Choroid plexus epithelial cell (primary cell): ENCODE measurements at places on chromosomes 13 and 19.
A peak's percentile ranks its signal among the peaks of the same experiment; 100 is the strongest.

- no peak for DNase-seq
These were observed 4.9 kb downstream of the SLAIN1 start for GRCh38 chr13:77702366-77702765.

DNA sequence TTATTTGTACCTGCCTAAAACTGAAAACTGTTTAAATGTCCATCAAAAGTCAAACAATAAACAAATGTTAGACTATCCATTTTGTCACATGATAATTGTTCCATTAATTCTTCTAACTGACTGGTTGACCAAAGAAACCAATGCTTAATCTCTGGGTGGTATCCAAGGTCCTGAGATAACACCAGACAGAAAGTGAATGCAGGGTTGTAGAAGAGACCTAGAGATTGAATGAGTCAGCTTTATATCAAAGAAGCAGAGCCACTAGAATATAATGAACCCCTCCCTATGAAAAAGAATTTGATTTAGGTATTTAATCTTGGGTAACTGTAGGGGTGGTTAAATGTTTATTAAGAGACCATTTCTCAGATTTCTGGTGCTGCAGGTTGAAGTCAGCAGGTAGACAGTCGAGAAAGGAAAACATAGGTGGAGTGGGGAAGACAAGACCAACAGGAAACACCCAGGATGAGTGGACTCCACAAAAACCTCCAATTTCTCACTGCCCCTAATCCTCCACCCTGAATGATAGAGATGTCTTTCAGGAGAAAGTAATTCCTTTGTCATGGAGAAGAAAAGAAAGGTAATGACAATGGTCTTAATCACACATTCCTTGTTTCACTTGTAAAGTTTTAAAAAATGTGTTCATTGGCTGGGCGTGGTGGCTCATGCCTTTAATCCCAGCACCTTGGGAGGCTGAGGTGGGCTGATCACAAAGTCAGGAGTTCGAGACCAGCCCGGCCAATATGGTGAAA is 536.4 kb downstream of the IRS2 start:
- no peak for DNase-seq

DNA sequence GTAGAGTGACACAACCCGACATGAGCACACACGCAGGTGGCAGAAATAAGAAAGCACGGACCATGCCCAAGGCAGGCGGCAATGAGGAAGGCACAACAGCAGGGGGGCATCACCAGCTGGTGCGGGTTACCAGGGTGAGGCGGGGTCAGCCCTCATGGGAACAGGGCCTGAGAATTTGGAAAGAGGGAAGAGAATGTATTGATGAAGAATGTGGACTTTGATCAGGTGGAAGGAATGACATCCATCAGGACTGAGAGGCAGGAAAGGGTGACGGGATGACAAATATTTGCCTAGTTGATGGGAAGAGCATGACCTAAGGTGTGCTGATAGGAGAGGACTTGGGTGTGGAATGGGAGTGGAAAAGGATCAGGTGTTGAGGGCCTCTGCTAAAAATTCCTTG is 177.5 kb downstream of the ABCC4 start:
- no peak for DNase-seq

DNA sequence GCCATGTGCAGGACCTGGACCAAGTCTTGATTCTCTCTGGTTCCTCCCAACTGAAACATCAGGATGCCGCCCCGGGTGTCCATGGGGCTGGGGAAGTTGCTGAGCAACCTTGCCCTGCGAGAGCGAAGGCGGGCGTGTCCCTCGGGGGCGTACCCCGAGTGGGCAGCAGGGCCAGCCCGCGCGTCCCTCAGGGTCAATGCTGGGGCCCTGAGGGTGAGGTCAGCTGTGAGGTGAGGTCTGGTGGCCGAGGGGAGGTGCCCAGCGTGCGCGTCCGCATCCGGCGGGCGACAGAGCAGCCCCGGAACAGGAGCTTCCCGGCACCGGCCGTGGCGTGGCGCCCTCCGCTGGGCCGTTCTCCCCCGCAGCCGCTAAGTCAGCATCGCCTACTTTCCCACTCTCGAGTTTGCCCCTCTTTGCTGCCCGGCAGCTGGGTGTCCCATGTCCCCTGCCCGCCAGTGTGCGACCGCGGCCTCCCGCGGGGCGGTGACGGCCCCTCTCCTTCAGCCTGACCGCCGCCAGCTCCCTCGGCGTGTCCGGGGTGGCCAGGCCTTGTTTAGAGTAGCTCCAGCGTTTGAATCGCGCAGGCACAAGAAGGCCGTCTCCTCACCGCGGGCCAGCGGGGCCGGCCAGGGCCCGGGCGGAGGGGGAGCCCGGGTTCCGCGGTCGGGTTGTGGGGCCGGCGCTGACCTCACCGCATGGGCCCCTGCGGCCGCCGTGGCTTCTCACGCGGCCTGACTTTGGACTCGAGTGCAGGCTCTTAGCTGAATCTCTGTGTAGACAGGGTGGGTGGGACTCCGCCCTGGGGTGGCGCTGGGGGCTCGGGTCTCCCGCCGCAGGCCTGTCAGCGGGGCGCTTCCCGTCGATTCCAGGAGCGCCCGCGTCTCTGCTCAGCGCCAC is 33.0 kb downstream of the GJA3 start:
- DNase-seq = peak; percentile 44

- DNase-seq = peak; percentile 75
These were observed 4.8 kb upstream of the SMG9 start for GRCh38 chr19:43759515-43759914.

GRCh38 chr19:16591803-16592556 is 19.8 kb upstream of the SLC35E1 start:
- no peak for DNase-seq

DNA sequence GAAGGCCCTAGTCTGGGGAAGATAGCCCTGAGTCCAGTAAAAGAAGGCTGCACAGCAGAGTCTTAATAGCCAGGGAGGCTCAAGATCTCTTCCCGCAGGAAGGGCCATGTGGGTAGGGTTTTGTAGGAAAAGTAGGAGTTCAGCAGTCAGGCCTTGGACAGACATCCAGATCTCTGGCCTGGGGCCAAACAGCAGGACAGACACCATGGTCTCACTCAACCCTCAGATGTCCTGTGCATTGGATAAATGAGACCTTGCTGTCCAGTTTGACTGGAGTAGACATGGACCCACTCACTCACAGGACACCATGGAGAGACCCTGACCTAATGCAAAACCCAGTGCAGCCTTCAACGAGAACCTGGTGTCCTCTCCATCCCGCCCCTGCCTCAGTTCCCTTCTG is 3.9 kb downstream of the OCEL1 start:
- no peak for DNase-seq

DNA sequence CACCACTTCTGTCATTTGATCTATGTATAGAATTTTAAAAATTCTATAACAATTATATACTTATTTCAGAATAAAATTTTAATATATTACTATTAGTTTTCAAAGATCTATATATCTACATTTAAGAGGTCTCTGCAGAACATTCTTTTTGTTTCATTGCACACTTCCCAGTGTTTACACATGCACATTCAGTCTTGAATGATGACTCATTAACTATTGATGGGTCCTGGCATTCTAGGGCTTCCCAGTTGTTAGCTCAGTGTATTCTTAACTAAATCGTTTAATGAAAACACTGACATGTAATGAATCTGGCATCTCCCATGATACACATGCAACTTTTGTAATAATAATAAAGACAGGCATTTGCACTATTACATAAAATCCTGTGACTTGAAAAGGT is 324.6 kb downstream of the KLF12 start:
- peak; percentile 74 for DNase-seq

DNA sequence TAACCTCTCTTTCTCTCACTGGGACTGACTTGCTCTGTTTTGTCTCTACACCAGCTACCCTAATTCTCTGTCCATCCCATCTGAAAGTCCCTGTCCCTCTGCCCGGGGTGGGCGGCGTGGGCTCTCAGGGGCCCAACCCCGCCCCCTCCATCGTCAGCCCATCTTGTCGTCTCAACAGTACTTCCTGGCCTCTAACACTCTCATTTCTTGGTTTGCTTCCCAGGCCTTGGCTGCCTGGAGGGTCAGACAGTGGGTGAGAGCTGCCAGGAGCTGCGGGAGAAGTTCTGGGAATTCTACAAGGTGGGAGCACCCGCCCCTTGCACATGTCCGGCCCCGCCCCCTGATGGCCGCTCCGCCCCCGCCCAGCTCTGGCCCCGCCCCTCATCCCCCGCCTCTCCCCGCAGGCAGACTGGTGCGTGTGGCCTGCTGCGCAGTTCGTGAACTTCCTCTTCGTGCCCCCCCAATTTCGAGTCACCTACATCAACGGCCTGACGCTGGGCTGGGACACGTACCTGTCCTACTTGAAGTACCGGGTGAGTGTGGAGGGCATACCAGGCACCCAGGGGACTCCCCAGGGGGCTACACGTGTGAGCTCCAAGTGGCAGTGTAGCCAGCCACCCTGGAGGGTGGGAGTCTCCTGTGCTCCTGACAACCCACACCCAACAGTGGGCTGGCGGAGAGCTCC is 1.7 kb downstream of the MPV17L2 start:
- DNase-seq = peak; percentile 29

DNA sequence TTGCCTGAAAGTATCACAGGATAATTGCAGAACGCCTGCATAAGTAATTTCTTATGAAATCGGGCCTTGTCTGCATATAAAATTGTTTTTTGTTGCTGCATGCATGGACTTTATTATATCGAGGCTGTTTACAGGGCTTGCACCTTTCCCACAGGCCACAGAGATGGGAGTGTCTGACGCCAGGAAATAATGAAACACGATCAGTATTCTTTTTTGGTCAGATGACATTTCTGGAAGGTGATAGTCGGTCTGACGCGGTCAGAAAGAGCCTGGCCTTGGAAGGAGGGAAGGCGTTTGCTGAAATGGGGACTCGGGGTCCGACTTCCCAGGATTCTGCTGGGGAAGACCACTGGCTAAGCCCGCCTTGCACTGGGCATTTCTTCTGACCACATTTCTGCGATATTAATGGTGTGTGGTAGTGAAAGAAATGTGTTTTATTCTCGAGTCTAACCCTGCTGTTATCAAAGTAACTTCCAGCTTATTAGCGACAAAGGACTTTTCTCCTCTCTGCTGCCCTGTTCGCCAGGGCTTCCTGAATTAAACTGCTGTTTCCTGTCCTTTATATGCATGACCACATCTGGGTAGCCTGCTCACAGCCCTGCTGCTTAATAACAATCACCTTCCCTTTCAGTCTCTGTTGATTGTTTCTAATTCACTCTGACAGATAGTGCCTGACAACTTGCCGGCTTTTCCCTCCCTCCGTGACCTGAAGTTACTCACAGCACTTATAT is 11.6 kb upstream of the ZNF536 start:
- no peak for DNase-seq

GRCh38 chr13:40388617-40389016 is 277.8 kb downstream of the FOXO1 start:
- DNase-seq = peak; percentile 47

GRCh38 chr19:17487284-17488121 is 17.2 kb downstream of the SLC27A1 start:
- no peak for DNase-seq

GRCh38 chr13:33676045-33676989 is 141.6 kb upstream of the RFC3 start:
- peak; percentile 73 for DNase-seq

DNA sequence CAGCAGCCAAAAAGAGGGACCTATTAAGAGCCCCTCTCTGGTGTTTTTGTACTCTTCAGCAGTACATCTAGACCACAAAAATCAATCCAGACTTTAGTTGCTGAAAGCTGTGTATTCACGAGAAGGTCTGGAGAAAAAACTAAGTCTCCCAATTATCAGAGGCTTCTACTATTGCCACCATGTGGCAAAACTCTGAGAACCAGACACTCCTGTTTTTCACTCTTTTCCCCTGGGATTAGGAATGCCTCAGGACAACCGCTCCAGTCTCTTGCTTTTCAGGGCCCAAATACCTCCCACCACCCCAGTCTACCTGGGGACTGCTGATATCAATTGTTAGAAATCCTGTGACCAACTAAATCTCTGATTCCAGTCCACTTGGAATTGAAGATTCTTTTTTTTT is 30.1 kb upstream of the OBI1 start:
- peak; percentile 10 for DNase-seq

- no peak for DNase-seq
These were observed 20.4 kb upstream of the ZNF536 start for GRCh38 chr19:30351774-30352173.

GRCh38 chr13:54928071-54928470 is 1899.5 kb downstream of the OLFM4 start:
- no peak for DNase-seq

DNA sequence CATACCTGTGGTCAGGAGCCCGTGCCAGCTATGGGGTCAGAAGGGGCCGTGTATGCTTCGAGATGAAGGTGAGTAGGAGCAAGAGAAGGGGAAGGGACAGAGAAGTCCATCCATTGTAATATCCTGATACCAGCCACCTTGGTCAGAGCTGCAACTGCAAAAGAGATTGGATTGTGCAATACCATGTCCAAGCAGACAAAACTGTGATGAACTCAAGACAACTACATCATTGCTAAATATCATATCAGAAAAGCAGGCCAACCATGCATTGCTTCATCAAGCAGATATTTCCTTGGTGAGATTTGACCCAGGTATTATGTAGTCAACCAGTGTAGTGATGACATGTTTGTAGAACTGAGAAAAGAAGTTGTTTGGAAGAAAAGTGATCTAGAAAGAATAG is 12.1 kb downstream of the HNRNPUL1 start:
- DNase-seq = peak; percentile 76

GRCh38 chr19:38880882-38881609 is 3.0 kb upstream of the RINL start:
- no peak for DNase-seq

- DNase-seq = no peak
These were observed 250.2 kb downstream of the ABCC4 start for GRCh38 chr13:95050800-95051615.

DNA sequence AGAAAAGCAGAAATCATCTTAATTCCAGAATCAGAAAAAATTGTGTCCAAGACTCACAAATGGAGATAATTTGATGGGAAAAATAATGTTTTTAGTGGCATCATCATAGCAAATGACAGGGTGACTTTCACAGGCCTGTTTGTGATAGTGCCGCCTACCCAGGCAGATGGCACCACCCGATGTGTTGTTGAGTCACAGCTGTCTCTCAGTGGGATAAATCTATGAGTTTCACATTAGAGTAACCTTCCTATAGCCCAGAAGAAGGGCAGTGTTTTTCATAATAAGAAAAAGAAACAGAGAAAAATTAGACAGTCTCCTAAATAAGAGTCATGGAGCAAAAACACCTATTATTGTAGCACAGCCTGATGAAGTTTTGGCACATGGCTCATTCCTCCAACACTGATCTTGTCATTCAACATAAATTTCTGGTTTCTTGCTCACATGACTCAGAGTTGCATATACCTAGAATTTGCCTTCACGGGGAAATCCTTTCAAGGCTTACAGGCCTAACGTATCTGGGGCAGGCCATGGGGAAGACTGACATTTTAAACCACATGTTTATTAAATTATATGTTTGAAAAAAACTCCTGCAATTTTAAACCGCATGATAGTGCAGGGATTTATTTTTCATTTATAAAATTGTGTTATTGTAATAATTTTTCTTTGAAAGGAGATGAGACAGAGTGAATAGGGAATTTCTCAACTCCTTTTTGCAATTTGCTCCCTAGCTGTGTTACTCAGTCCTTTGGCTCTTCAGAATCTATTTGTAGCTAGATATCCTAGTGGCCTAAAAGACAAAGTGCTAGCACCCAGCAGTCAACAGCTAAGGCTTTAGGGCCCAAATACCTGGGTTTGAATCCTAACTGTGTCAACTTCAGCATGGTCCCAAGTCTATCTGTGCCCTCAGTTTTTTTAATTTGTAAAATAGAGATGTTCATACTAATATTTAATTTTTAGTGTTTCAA is 393.7 kb downstream of the NDFIP2 start:
- no peak for DNase-seq

GRCh38 chr13:106532111-106532929 is 3.1 kb downstream of the EFNB2 start:
- peak; percentile 58 for DNase-seq

GRCh38 chr13:113162783-113163685 is 4.6 kb downstream of the PROZ start:
- no peak for DNase-seq
